ENCODE measurements at places on chromosomes 6 and 20.

GRCh38 chr20:50575865-50576720 lies 65.9 kb downstream of the PTPN1 start:
- peak; percentile 74 for DNase-seq

DNA sequence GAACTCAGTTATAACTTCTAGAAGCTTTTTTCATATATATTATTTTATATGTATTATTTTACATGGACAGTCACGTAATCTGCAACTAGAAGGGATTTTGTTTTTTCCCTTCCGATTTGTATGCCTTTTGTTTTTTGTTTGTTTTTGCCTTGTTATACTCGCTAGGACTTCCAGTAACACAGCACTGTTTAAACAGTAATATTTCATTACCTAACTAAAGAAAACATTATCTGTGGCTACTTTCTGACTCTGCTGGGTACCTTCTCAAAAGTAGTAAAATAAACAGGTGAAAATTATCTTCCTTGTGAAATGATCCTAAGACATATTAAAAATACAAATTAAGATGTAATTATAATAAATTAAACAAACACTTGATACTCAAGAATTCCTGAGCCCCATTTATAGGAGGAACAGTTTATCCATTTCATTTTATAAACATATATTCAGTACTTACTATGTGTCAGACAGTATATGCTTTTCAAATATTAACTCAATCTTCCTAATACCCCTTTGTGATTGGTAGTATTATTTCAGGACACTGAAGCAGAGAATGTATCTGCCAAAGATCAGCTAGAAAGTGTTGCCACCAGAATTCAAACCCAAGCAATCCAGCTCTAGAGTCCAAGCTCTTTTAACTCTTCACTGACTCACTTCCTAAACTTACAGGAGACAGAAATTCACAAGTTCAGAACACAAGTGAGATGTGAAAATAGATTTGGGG lies 65.3 kb downstream of the MAP3K5 start:
- DNase-seq = no peak

DNA sequence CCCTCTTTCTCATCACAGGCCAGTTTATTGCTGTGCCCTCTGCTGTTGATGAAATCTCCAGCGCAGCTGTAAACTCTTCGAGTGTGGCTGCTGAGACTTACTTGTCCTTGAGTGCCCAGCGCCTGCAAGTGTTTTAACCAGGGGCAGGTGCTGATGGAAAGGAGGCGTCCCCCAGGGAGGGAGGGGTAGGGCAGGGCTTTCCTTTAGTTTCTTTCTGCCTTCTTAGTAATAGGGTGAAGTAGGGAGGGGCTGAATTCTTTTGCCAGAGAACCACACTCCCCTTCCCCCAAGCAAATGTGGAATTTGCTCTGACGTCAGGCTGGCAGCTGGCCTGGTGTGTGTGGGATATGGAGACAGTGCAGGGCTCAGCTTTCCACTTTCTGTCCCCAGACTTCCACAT lies 61.2 kb downstream of the IGF2R start:
- no peak for DNase-seq

GRCh38 chr6:52126231-52126630 lies 38.8 kb upstream of the PKHD1 start:
- DNase-seq = no peak

GRCh38 chr20:58081846-58082245 lies 146.6 kb downstream of the ANKRD60 start:
- DNase-seq = no peak

- no peak for DNase-seq
These were observed 674.9 kb downstream of the HDGFL1 start for GRCh38 chr6:23244300-23244699.

GRCh38 chr6:56168596-56168995 lies 78.8 kb downstream of the COL21A1 start:
- DNase-seq = no peak

GRCh38 chr20:47392721-47393073 lies 36.2 kb upstream of the ZMYND8 start:
- DNase-seq = no peak

DNA sequence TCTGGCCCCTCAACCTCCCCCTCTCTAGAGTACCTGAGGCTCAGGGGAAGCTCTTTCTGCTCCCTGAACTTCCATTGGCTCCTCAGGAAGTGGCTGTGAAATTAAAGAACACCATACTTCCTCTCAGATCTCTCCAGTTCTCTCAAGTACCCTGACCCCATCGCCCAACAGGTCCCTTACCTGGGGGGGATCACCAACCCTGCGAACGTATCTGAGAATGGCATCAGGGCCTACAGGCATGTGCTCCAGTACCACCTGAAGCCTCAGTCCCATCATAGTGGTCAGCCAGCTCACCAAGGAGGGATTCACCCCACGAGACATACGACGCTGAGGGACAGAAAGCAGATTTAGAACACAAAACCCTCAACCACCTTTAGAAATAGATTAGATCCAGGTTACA lies 11.8 kb downstream of the BAG6 start:
- no peak for DNase-seq

DNA sequence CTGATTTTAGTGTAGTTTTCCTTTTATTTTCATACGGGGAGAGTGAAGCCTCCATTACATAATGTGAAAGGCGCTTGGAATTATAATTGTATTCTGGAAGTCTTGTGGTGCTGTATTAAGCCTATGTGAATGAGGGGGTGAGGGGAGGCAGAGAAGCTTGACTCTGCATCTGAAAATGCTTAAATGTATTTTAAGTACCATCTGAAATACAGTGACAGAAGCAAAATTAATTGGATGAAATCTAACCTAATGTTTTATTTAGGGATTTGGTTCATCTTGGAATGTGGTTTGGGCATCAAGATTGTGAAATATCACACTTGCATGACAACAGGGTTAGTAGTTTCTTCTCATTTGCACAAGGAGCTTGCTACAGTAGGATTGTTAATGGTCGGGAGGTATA lies 41.2 kb downstream of the TMEM200A start:
- no peak for DNase-seq

GRCh38 chr20:61387204-61387953 lies 135.3 kb downstream of the CDH4 start:
- DNase-seq = peak; percentile 66

- DNase-seq = no peak
These were observed 1.9 kb downstream of the STMND1 start for GRCh38 chr6:17103715-17104114.

- DNase-seq = no peak
These were observed 44.9 kb upstream of the CRISP1 start for GRCh38 chr6:49911252-49911651.

DNA sequence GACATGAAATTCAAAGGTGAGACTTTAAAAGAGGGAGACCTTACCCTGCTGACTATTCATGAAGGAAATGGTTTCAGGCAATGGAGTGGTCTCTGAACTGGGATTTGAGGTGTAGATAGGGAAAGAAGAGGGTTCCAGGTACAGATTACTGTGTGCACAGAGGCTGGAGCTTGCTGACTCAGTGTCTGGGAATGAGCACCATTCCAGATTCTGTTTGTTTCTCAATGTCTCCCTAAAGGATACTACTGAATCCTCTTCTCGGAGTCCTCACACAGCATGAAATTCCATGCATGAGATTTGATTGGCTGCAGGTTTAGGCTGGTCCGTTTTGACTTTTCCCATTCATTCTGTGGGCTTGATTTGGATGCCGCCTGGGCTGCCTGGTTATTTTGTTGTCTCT lies 49.0 kb downstream of the PPP1R14C start:
- DNase-seq = no peak

DNA sequence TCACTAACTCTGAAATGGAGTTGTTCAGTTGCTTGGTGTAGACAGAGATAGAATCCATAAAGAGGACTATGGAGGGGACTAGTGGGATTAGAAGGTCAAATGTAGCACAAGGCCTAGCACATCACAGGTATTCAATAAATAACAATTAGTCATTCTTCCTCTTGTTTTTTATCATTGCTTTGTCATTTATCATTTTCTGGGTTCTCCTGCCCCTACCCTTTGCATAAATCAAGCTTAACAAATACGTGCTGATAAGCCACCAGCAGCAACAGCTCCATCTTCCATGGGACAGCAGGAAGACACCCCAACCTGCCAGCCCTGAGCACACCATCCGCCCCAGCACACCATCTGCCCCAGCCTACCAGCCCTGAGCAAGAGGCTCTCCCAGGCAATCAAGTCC lies 23.1 kb downstream of the TRAM2 start:
- no peak for DNase-seq

DNA sequence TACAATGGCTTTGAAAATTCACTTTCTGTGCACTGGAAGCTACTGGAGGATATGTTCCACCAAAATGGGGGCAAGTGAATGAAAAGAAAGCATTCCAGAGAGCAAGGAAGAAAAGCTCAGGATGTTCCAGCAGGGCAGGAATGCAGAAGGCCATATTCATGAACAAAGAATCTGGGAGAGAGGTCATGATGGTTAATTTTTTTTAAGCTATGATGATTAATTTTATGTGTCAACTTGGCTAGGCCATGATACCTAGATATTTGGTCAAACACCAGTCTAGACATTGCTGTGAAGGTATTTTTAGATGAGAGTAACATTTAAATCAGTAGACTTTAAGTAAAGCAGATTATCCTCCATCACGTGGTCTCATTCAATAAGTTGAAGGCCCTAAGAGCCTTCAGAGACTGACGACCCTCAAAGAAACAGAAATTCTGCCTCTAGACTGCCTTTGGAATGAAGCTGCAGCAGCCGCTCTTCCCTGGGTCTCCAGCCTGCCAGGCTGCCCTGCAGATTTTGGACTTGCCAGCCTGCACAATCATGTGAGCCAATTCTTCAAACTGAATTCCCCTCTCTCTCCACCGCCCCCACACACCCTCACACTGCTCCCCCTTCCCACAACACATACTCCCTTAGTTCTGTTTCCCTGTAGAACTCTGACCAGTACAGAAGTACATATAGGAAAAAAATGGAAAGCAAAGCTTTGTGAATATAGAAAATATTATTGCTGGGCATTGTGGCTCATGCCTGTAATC lies 20.1 kb upstream of the GCM1 start:
- DNase-seq = no peak

DNA sequence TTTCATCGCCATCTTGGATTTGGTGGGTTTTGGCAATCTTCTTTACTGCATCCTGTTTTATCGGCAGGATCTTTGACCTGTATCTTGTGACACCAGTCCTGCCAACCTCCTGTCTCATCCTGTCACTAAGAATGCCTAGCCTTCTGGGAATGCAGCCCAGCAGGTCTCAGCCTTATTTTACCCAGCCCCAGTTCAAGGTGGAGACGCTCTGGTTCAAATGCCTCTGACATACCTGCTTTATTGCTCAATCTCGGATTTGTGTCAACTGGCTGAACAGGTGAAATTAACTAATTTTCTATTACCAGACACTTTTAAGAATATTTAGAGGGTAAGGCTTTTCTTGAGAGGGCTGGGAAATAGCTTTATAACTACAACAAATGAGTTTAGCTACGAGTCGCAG lies 102.5 kb downstream of the SASH1 start:
- no peak for DNase-seq

DNA sequence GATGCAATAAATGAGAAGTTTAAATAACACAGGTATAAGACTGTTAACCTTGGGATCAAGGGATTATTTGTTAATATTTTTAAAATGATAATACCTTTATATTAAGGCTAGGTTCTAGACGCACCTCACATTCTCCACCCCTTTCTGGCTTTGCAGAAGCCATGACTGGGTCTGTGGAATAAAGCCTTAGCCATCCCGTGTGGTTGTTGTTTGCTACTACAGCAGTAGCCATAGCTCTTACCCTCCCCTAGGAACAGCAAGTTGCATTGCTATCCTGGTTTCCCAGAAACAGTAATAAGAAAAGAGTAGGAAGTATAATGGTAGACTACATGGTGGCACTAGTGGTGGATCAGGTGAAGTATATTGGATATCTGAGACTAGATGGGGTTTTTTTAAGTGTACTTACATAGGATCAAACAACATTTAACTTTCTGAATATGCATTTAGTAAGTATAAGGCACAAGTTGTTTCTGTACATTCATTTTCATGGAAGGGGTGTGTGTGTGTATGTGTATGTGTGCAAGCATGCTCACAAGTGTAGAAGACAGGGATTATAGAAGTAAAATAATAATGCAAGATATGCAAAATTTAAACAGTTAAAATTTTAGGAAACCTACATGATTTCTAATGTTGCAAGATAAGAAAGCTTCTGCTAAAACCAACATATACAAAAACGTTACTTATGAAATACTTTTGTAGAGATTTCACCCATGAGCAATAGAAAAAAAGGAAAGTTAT lies 384.2 kb downstream of the PRKN start:
- DNase-seq = no peak

DNA sequence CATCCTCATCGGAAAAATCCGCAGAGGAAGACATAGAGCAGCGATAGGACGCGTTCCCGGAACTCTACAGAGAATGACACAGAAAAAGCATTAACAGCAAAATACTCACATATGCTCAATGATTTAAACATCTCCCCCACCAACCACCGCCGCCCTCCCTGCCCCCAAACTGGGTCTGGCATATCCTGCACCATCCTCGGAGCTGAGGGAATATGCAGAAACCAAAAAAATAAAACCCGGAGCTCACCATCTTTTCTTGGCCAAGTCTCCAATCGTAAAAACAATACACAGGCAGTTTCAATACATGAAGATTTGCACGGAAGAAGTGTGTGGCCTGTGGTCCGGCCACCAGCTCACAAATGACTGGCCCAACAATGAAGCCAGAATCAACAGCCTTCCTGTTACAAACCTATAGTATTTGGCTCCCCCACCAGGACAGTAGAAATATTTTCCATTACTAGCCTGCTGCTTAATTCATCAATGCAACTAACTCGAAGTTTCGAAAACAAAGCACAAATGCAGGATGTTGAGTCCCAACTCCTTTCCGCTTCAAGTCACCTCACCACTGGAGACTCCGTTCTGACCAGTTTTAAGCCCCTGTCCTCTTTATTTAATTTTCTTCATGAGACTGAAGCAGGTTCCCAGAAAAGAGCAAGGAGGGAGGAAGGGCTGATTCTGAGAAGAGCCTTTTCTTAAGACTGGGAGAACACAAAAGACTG lies 103.2 kb upstream of the BEND6 start:
- DNase-seq = peak; percentile 19

Measured in WTC11 (cell line).